ENCODE measurements at places on chromosomes 3 and 15.

DNA sequence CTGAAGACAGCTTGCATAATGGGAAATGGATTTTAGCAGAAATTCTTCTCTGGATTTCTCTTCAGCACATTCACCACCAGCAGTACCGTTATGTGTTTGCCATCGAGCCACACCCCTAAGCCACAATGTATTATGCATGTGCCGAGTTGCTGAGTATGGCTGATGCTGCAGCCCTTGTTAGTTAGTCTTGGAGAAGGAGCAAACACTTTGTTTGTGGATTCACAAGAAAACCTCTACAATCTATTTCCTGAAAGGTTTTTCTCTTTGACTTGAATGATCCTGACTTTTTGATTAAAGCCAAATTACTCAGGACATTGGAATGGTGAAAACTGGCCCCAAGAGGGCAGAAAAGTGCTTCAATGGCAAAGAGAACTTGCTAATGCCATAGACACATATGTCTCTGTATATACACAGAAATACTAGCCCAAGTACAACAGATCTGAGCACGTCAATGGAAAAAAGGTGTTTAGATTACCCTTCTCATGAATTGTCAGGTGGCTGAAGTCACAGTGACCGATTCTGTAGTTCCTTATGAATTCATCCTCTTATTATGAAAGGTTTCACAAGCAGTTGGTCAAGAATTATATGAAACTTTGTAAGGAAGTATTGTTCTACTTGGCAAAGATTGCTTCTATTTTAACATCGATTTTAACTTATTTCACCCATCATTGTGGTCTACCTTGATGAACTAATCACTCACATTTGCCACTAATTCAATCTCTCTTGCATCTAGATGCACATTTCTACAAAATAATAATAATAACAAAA lies 103.0 kb downstream of the P3H2 start:
- peak; percentile 29 for DNase-seq

DNA sequence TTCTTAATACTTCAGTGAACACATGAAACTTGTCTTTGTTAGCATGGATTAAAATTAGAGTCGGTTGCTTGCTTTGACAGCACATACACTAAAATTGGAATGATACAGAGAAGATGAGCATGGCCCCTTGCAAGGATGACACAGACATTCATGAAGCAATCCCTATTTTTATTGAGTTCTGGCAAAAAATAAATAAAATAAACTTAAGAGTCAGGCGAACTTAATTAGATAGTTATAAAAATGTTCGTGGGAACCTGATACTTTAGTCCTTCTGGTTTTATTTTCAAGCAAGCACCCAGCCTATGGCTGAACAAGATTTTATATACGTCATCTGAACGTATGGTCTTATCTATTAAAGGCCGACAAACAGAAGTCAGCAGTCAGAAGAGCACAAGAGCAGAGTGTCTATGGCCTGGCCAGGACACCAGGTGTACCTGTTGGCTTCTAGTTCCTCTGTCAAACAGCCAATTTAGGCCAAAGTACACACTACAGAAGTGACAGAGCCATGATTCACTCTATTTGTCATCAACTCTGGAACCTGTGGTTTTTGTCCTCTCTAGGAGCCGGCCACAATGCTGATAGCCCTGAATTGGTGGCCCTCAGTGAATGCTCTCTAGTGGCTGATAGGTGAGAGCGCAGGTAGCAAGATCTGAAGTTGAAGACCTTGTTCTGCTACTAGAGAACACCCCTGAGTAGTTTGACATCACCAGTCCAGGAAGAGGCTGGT lies 64.3 kb downstream of the LEO1 start:
- no peak for DNase-seq

- DNase-seq = peak; percentile 54
Observed at GRCh38 chr3:172836390-172836997, 86.0 kb downstream of the ECT2 start.

DNA sequence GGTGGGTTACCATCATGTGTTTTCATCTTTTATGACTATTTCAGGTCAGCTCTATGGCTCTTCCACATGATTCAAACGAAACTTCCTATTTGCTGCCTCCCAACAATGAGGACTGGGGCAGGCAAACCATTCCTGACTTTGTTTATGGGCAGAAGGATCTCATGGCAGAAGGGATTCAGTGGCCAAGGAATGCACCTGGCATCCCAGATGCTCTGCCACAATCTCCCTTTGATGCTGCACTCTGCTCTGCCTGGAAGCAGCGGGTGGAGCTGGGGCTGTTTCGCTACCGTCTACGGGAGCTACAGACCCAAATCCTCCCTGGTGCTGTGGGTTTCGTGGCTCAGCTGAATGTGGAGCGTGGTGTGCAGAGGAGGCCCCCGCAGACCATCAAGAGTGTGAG lies 6.8 kb downstream of the GDPGP1 start:
- no peak for DNase-seq

DNA sequence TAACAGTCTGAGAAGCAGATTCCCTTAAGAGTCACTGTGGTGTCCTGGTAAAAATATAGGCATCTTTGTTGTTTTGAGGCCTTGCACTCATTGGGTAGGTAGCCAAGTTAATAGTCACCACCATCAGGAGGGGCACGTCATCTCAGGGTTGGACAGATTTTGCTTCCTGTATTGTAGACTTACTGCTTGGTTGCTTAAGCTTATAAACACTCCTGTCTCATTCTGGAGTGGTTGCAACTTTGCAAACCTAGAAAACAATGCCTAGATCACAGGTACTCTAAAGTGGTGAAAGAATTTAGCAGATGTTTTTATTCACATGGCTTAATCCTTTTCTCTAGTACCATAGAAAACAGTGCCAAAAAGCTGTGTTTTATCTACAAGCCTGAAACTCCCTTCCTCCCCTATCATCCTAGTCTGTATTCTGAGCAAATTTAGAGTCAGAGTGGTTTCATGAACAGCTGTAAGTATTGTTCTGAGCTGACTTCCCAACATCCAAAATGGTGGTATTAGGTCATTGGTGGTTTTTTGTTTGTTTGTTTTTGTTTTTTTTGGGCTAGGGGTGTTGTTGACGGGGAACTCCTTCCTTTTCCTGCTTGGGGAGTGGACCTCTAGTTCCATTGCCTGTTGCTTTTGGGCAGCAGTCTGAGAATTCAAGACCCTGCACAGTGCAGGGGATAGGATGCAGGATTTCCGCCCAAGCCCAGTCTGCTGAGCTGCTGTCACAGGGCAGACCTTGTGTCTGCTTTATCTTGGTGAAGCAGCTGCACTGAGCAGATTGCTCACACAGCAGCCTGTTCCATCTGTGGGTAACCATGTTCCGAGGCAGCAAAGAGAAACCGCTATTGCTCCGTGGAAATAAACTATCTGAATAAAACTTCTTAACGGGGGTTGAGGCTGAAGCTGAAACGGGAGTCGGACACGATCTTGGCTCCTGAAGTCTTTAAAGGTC lies 202.0 kb downstream of the AKAP13 start:
- peak; percentile 58 for DNase-seq

DNA sequence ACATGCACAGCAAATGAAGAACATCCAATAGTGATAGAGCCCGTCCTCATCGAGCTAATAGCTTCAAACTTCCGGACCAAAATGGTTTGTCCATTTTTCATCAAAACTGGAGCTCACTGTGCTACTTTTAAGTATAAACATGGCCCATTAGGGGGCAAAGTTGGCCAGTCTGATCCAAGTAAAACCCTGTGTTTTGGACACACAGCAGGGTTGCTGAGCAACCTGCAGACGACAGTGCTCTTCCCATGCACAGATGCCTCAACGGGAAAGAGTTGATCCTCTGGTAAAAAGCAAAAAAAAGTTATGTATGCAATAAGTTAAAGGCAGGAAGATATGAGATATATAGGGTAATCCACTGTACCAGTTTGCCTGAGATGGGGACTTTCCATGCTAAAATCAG lies 244.0 kb upstream of the THBS1 start:
- DNase-seq = no peak

DNA sequence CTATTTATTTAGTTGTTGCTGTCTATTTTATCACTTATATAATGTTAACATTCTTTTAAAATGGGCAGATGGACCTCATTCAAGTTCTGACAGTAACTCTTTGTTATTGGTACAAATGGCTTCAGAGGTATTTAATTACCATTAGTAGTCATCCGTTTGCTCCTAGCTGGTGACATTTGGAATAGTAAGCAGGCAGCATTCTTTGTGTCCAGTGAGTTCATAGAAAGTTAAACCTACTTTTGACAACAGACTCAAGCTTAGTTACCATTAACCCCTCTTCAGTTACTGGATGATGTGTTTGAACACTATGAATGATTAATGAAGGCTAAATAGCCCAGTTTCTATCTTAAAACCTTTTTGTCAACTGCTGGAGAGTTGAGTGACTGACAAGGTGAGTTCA lies 500.7 kb upstream of the ATP11B start:
- DNase-seq = peak; percentile 34

DNA sequence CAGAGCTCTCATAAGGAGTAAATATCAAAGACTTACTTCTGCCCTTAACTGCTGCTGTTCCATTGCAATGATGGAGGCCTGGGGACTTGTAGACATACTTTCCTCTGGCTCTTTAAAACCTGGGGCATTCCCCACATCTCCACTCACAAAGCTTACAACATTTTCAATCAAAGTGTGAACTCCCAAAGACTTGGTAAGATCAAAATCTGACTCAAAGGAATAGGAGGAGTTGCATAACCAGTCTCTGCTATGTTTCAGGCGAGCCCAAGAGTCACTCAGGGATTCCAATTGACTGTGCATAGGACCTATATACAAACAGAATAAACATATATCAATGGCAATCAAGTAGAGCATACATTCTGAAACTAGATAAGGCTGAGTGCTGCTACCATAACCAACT lies 101.5 kb downstream of the FBXL22 start:
- no peak for DNase-seq

DNA sequence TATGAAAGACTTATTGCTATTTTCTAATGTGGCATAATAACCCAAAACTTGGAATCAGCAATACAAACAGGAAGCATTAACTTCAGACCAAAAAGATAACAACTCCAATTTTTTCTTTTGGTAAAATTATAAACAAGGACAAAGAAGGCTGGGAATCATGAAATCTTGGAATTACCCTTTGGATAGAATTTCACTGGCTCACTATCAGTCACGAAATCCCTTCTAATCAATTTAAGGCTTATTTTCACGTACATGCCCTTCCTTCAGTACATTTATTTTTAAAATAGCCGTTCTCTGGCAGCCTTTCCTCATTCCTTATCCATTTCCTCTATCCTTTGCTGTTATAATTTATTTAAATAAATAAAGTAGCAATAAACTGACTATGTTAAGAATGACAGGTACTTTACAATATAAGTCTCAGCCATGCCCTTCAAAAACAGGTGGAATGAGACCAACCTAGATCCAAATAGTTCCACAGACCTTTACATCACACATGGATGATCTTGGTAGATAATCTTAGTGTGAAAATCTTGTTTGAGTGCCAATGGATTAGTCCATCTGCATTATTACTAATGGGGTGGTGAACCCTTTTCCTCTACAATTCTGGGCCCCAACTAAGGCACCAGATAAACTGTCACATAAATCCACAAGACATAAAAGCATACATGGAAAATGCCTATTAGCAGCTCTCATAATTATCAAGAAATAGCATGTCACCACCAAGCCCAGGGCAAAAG lies 38.9 kb downstream of the ABI3BP start:
- no peak for DNase-seq

GRCh38 chr15:29731865-29732264 lies 90.4 kb downstream of the TJP1 start:
- no peak for DNase-seq
